ENCODE measurements at places on chromosomes 7 and 10.

GRCh38 chr10:127034034-127034633 is 128.9 kb downstream of the DOCK1 start:
- no peak for DNase-seq

DNA sequence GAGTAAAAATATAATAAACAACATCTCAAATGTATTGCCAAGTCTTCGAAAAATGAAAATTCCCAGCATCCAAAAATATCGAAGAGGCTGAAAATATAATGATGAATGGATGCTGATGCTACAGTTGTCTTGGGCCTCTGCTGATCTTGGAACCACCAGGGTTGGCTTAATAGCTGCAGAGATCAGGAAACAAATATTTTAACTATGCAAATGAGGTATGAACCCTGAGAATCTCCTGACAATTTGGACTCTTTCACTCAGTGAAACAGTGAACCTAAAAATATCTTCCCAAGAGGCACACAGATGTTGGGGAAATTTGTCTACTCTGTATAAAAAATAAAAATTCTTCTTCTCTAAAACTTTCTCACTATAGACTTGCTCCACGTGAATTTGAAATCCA is 97.7 kb upstream of the EGFR start:
- DNase-seq: no peak

DNA sequence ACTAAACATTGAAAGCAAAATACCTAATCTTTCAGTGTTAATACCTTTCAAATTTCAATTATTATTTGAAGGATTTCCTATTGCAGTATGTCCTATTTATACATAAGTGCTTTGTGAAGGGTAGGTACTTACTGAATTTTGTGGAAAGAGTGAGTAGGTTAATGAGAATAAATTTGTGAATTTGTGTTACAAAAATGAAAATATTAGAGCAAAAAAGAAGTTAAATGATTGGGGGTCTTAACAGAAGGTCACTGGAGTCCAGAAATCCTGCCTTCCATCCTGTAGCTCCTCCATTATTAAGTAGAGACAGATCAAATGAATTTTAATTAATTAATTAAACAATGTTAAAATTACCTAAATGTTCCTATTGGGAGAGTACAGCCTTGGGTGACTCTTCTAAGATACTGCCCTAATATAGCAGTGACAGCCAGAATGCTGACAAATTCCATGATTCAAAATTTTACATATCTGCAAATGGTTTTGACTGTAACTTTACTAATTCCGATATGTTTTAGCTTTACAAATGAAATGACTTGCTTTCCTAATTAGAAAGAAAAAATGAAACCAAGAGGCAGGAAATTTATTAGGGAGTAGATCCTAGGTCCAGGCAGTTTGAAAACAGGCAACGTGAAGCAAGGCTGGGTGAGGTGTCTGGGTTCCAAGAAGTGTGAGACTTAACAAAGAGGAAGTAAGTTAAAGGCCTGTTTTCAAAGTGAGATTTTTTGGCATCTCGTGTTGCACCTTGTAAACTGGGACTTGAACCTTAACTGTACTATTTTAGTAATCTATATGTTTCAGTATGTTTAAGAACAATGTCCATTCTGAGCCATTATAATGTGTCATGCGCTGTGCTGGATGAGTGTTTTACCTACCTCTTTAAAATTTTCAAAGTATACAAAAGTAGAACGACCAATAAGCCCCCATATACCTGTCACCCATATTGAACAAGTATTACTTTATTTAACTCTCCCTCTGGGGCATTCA is 1.5 kb downstream of the PIK3CG start:
- no peak for DNase-seq

DNA sequence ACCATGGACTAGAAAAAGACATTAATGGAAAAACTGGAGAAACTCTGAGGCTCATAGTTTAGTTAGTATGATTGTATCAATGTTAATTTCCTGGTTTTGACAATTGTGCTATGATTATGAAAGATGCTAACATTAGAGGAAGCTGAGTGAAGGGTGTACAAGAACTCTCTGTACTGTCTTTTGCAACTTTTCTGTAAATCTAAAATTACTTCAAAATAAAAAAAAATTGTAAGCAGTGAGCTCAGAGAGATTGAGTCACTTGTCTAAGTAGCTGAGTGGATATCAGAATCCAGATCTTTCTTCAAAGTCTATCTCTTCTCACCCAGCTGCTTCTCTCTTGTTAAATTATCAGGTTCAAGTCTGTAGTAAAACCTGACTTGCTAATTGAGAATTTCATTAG is 181.1 kb downstream of the PLCE1 start:
- DNase-seq: no peak

DNA sequence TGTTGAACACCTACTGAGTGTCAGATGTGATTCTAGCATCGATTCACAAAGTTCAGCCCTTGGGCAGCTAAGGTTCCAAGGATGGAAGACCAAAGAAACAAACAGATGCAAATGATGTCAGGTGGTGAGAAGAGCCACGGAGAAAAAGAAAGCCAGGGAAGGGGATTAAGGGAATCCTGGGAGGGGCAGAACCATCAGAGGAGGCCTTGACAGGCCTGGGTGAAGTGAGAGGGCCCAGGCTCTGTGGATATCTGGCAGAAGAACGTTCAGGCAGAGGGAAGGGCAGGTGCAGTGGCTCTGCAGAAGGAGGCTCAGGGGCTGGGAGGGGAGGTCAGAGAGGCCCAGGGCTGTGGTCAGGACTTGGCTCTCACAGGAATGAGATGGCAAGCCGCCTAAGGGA is 90.4 kb downstream of the C10orf105 start:
- DNase-seq: no peak

DNA sequence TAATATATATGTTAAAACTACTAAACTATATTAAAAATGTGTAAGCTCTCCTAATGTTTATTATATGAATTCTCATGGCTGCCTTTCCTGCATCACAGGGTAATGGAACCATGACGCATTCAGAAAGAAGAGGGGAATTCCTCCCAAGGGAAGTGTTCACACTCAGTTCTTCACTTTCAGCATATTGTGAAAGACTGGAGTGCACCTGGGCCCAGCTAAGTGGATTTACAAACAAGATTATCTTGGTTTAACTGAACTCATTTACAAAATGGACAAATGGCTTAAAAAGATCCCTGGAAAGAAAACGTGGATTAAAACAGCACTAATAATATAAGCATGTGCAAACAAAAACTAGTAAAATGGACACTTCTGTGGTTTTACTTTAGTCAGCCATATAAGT is 149.8 kb downstream of the DOCK4 start:
- no peak for DNase-seq

- DNase-seq: peak; percentile 81
Observed at GRCh38 chr10:96413151-96413787, 54.5 kb upstream of the OPALIN start.

Measured in H1 (cell line).